HT1080 (cell line): ENCODE measurements at places on chromosomes 2 and 18. TPM values are rescaled to one million over a fixed set of nuclear protein-coding genes. Genes with fewer than 3 reads are reported as not detected.

Gene RALBP1
- total RNA-seq, result 44.1 and 52.3 TPM in 2 replicates

Gene IL1F10
- total RNA-seq, result not detected in 2 replicates

Gene GRHL1
- total RNA-seq, result 0.11 and 0.17 TPM in 2 replicates

Gene FMNL2
- total RNA-seq, result 40.1 and 42.6 TPM in 2 replicates

Gene SPATA3
- total RNA-seq, result not detected in 2 replicates

Gene MC5R
- total RNA-seq, result not detected in 2 replicates

DNA sequence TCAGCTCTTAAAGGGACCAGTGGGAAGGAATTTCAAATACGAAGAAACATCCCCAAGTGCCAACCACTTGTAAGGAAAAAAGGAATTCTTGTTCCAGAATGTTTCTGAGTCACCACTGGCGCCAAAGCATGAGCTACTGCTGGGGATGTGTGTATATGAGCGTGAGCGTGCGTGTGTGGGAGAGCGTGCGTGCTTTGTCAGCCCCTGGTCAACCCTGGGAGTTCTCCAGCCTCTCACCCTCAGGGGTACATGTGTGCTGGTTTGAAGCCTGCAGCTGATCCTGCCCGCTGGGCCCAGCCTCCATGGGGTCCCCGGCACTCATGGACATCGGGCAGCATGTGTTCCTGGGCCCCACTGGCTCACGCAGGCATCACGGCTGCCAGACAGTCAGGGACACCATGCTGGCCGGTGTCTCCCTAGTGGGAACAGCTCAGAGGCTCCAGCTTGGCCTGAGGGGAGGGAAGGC is 17.1 kb downstream of the HS6ST1 start:
- DNase-seq, result peak; percentile 49

DNA sequence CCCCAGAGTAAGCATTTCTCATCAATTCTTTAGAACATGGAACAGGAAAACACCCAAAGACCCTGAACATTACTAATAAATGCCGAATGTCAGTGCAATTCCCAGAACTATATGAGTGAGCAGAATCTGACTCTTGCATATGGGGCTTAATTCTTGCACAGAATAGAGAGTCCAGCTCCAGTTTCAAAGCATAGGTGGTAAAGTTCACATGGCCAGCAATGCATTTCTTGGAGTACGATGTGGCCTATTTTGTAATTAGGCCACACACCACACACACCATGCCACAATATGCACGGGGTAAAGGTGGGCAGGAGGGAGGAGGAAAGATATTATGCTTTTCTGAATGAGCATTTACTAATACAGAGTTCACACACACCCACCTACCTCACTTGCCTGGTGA is 56.5 kb downstream of the PLA2R1 start:
- DNase-seq, result no peak

DNA sequence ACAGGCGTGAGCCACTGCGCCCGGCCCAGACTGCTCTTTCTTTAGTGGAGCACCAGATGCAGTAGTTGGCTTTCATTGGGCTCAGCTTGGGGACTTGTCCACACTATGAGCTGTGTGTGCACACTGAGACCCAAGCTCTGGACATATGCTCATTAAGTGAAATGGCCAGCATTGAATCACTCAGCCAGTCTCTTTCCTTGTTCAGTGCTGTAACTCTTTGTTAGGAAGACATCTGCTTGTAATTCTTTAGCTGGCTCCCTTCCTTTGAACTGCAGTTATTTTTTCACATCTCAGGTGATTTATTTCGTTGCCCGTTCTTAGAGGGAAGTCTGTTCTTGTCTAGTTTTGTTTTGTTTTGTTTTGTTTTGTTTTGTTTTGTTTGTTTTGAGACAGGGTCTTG is 70.5 kb downstream of the CAB39 start:
- no peak for DNase-seq

GRCh38 chr2:108701208-108701607 is 18.1 kb upstream of the RANBP2 start:
- DNase-seq, result no peak

DNA sequence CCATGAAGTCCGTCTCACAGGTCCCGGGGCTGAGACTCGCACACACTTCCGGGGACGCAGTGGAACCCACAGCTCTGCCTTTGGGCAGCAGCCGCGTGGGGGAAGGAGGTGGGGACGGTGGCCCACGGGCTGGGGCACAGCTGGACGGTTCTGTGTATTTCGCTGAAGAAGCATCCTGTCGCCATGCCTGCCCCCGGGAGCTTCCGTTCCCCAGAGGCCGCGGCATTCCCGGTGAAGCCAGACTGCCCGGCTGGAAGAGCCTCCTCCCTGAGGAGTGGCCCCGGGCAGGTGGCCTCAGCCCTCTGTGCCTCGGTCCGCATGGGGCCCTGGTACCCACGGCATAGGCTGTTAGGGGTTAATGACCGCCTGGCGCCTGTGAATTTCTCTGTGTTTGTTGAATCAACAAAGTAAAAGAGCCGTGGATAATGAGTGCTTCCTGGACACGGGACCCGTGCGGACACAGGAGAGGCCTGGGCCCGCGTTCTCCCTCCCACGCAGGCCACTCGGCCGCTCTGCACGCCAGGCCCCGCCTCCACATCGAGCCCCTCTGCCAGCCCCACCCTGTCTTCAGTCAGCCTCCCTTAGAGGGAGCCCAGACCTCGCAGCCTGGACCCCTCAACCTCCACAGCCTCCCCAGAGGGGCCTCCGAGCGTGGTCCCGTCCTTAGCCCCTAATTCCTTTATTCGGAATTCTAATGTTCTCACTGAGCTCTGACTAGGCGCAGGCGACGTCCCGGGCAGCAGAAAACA is 51.0 kb downstream of the KCNG2 start:
- DNase-seq, result no peak
